HCT116 (cell line): ENCODE measurements at places on chromosomes 6 and 20. TPM values are rescaled to one million over a fixed set of nuclear protein-coding genes. Genes with fewer than 3 reads are reported as not detected.
A peak's percentile ranks its signal among the peaks of the same experiment; 100 is the strongest.

- no peak for DNase-seq
- no peak overlapping the region for H3K4me3 ChIP-seq
- H3K36me3 ChIP-seq, result no peaks in the 10 kb centered on the region
- H3K4me1 ChIP-seq, result no peaks in the 10 kb centered on the region
- H3K27me3 ChIP-seq, result 0 out of 2 replicates have a peak, but pooled peaks cover 3% of the 10 kb centered on the region
- H3K27ac ChIP-seq, result no peak overlapping the region
Measured at GRCh38 chr6:108795122-108795521, 53.1 kb upstream of the ARMC2 start.

DNA sequence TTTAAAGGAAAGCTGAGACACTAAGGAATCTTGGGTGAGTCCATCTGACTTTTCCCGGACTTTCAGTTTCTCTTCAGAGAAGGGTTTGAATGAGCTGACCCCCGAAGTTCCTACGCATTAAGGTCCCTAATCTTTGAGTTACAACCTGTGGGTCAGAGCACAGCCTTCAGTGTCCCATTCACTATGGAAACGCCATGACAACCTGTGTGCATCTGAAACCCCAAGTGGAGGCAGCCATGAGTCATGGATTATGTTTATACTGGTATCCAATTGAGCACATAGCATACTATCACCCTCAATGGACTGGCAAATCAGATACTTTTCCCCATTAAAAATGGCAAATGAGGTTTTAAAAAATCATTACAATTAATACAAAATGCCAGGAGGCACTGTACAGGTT lies 11.4 kb downstream of the MYLK4 start:
- no peaks in the 10 kb centered on the region for H3K36me3 ChIP-seq
- H3K4me3 ChIP-seq, result no peak overlapping the region
- H3K4me1 ChIP-seq, result no peaks in the 10 kb centered on the region
- no peak overlapping the region for H3K27ac ChIP-seq
- no peaks in the 10 kb centered on the region for H3K27me3 ChIP-seq

DNA sequence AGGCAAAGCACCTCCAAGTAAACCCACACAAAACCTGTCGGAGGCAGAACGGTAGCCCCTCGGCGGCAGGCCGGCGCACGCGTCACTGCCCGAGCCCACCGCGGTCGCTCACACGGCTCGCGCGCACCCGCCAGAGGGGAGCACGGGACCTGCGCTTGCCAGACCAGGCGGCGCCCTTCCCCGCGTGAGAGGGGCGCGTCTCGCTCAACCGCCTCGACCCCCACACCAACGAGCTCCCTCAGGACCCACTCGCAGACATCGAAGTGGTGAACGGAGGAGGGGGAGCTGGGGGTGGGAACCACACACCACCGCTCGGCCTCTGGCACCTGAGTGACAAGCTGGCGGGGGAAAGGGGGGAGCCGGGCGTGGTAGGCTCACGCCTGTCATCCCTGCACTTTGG lies 1513.4 kb upstream of the DEFB115 start:
- DNase-seq, result no peak
- no peaks in the 10 kb centered on the region for H3K36me3 ChIP-seq
- no peak overlapping the region for H3K4me3 ChIP-seq
- no peaks in the 10 kb centered on the region for H3K4me1 ChIP-seq
- H3K27ac ChIP-seq, result no peak overlapping the region
- H3K27me3 ChIP-seq, result no peaks in the 10 kb centered on the region

Gene WFDC2
- 1.1 TPM for total RNA-seq

- H3K27ac ChIP-seq, result no peak overlapping the region
- no peaks in the 10 kb centered on the region for H3K4me1 ChIP-seq
- no peak overlapping the region for H3K4me3 ChIP-seq
- DNase-seq, result no peak
- no peaks in the 10 kb centered on the region for H3K27me3 ChIP-seq
- H3K36me3 ChIP-seq, result no peaks in the 10 kb centered on the region
Measured at GRCh38 chr20:9877932-9878495, 39.1 kb upstream of the PAK5 start.

DNA sequence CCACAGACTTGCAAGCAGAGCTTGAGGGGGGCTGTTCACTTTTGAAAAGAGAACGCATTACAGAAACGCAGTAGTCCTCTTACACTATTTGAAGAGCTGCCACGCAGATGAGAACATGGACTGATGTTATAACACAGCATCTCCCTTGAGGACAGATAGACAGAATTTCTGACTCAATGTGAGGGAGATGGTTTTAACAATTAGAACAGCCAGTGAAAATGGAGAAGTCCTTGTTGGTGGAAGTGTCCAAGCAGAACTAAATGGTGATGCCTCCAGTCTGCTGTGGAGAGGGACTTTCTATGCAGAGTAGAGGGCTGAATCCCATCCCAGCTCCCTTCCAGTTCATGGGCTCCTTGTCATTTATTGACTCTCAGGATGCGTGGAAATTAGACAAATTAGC lies 100.0 kb downstream of the RREB1 start:
- no peaks in the 10 kb centered on the region for H3K4me1 ChIP-seq
- H3K27me3 ChIP-seq, result no peaks in the 10 kb centered on the region
- H3K4me3 ChIP-seq, result no peak overlapping the region
- H3K27ac ChIP-seq, result no peak overlapping the region
- no peak for DNase-seq

- no peak overlapping the region for H3K27ac ChIP-seq
- peaks cover 10% of the 10 kb centered on the region for H3K4me1 ChIP-seq
- no peak for DNase-seq
- H3K36me3 ChIP-seq, result no peaks in the 10 kb centered on the region
- H3K4me3 ChIP-seq, result no peak overlapping the region
Measured at GRCh38 chr6:139981066-139981624, 606.7 kb upstream of the CITED2 start.

GRCh38 chr6:47669684-47670513 lies 28.5 kb upstream of the ADGRF4 start:
- no peaks in the 10 kb centered on the region for H3K27me3 ChIP-seq
- peaks cover 4% of the 10 kb centered on the region for H3K4me1 ChIP-seq
- no peak overlapping the region for H3K4me3 ChIP-seq
- DNase-seq, result no peak
- no peaks in the 10 kb centered on the region for H3K36me3 ChIP-seq
- H3K27ac ChIP-seq, result no peak overlapping the region

Gene CST2
- not detected for total RNA-seq

Gene NEDD9
- 0.17 TPM for total RNA-seq

Gene DNAH8
- not detected for total RNA-seq

DNA sequence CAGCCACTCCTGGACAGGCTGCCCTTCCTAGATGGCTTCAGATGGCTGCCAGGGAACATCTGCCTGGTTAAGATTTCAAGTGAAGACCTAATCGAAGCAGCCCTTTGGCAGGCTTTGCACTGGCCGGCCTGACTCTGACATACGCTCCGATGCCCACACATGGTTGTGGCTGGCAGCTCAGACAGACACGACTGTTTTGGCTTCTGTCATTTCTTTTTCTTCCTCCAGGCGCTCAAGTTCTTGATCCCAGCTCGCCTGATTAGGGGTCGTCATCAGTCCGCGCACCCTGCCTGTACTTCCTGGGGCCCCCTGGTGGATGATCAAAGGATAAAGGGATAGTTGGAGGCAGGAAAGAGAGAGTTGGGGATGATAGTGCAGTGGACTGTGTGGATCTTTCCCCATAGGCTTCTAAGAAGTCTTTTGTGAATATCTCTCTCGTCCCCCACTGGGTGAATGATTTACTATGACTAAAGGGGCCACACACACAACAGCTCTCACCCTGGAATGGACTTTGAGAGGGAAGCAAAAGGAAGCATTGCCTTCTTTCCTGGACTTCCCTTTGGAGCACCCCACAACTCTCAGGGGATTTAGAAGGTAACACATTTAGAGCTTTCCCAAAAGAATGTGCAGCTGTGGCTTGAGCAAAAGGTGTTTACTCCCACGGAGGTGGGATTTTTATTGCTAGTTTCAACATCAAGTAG lies 21.4 kb upstream of the TRAM2 start:
- DNase-seq, result peak; percentile 69
- no peaks in the 10 kb centered on the region for H3K4me1 ChIP-seq
- no peaks in the 10 kb centered on the region for H3K36me3 ChIP-seq
- H3K27me3 ChIP-seq, result no peaks in the 10 kb centered on the region

Gene BPIFA3
- total RNA-seq, result not detected

GRCh38 chr6:134546962-134547645 lies 229.2 kb upstream of the SGK1 start:
- no peaks in the 10 kb centered on the region for H3K27me3 ChIP-seq
- no peak overlapping the region for H3K27ac ChIP-seq
- no peak overlapping the region for H3K4me3 ChIP-seq
- no peak for DNase-seq

DNA sequence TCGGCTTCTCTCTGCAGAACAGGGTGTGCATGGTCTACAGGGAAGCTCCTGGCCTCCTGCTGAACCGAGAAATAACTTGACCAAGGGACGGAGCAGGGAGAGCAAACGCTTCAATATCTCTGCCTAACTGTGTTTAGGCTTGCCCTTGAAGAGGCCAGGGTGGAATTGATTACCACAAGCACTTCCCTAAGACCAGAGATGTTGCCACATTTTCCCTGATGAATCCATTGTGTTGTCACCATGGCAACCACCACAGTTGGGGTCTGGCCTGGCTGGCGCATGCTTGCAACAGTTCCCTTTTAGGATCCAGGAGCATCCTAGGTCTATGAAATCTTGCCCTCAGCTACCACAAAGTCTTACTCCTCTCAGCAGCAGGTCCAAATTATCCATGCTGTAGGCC lies 213.5 kb upstream of the SULF2 start:
- no peak for DNase-seq
- no peak overlapping the region for H3K27ac ChIP-seq
- no peaks in the 10 kb centered on the region for H3K36me3 ChIP-seq
- H3K27me3 ChIP-seq, result no peaks in the 10 kb centered on the region
- no peaks in the 10 kb centered on the region for H3K4me1 ChIP-seq

- no peaks in the 10 kb centered on the region for H3K4me1 ChIP-seq
- H3K27me3 ChIP-seq, result no peaks in the 10 kb centered on the region
- no peak overlapping the region for H3K4me3 ChIP-seq
- no peak overlapping the region for H3K27ac ChIP-seq
- no peak for DNase-seq
Measured at GRCh38 chr6:71852948-71853347, 33.4 kb upstream of the RIMS1 start.

Gene FAM83C
- not detected for total RNA-seq

- no peaks in the 10 kb centered on the region for H3K27me3 ChIP-seq
- H3K36me3 ChIP-seq, result no peaks in the 10 kb centered on the region
- DNase-seq, result no peak
- no peak overlapping the region for H3K4me3 ChIP-seq
- no peak overlapping the region for H3K27ac ChIP-seq
Measured at GRCh38 chr6:108556250-108556649, 4.5 kb upstream of the FOXO3 start.

- no peak for DNase-seq
- H3K4me3 ChIP-seq, result no peak overlapping the region
- H3K4me1 ChIP-seq, result peaks cover 5% of the 10 kb centered on the region; the same call in 1 of the 2 replicates
- no peaks in the 10 kb centered on the region for H3K36me3 ChIP-seq
Measured at GRCh38 chr20:33309631-33310030, 26.6 kb downstream of the BPIFB1 start.

DNA sequence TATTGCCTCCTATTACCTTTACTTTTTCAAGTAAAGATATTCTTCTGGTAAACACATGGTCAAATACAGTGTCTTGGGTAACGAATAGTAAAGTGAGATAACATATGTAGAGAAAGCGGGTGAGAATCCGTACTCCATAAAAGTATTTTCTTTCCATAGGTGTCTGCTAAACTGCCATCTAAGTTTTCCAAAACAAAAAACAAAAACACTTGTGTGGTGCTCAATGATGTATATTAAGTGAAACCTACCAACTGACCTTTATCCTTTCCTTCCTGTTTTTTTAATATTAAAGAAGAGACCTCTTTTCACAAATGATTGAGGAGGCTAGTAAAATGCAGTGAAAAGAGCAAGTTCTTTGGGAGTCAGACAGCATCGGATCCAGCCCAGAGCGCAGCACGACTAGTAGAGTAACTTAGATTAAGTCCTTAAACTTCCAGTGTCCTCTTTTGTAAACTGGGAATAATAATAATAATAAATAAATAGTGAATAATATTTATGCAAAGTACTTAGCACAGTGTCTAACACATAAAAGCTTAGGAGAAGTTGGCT lies 437 bp upstream of the CDKAL1 start:
- no peaks in the 10 kb centered on the region for H3K27me3 ChIP-seq
- DNase-seq, result no peak
- peak overlapping the region; percentile 64; the same call in 1 of the 2 replicates for H3K27ac ChIP-seq
- no peaks in the 10 kb centered on the region for H3K36me3 ChIP-seq
- peak overlapping the region; percentile 72 for H3K4me3 ChIP-seq

GRCh38 chr20:46931699-46932098 lies 37.1 kb downstream of the EYA2 start:
- no peak for DNase-seq
- no peak overlapping the region for H3K27ac ChIP-seq
- H3K27me3 ChIP-seq, result peaks cover 14% of the 10 kb centered on the region; the same call in 1 of the 2 replicates
- peaks cover 11% of the 10 kb centered on the region for H3K4me1 ChIP-seq
- no peaks in the 10 kb centered on the region for H3K36me3 ChIP-seq

- H3K27ac ChIP-seq, result no peak overlapping the region
- peaks cover 6% of the 10 kb centered on the region; the same call in 1 of the 2 replicates for H3K4me1 ChIP-seq
- H3K4me3 ChIP-seq, result no peak overlapping the region
- no peak for DNase-seq
- no peaks in the 10 kb centered on the region for H3K36me3 ChIP-seq
- peaks cover 65% of the 10 kb centered on the region for H3K27me3 ChIP-seq
Measured at GRCh38 chr20:40675599-40676221, 13.3 kb downstream of the MAFB start.

Gene VSTM2L
- 0.69 TPM for total RNA-seq

- peaks cover 74% of the 10 kb centered on the region for H3K4me1 ChIP-seq
- no peaks in the 10 kb centered on the region for H3K27me3 ChIP-seq
- peak; percentile 83 for DNase-seq
- H3K4me3 ChIP-seq, result peak overlapping the region; percentile 15
Measured at GRCh38 chr6:158040051-158040803, 58.6 kb downstream of the SYNJ2 start.
